Stimulated activated naive B cell treated with anti-CD40 and anti-IgM and Interleukin-4, amounts not matched to agents 10 μg/mL and 1 μg/mL and 100 μg/mL, for 72 hours (primary cell): ENCODE measurements at places on chromosomes 2 and 18.
A peak's percentile ranks its signal among the peaks of the same experiment; 100 is the strongest.

DNA sequence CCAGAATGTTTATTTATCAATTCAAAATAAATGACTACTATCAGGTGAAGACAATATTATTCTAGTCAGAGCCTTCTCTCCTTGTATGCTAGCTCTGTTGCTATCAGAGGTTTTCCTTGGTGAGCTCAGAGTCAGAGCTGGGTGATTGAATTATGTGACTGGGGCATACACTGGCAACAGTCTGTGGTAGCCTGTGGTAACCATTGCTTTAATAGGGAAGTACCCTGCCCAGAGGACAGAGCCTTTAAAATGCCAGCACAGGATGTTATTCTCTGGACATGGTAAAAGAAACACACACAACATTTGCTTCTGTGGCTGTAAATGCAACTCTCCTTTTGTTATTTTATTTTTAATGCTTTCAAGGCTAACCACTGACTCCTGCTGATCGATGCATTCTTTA is 124.7 kb downstream of the PPP1R1C start:
- H3K27ac ChIP-seq = no peak overlapping the region
- no peaks in the 10 kb centered on the region for H3K4me1 ChIP-seq
- no peak overlapping the region for H3K4me3 ChIP-seq
- H3K36me3 ChIP-seq = no peaks in the 10 kb centered on the region

DNA sequence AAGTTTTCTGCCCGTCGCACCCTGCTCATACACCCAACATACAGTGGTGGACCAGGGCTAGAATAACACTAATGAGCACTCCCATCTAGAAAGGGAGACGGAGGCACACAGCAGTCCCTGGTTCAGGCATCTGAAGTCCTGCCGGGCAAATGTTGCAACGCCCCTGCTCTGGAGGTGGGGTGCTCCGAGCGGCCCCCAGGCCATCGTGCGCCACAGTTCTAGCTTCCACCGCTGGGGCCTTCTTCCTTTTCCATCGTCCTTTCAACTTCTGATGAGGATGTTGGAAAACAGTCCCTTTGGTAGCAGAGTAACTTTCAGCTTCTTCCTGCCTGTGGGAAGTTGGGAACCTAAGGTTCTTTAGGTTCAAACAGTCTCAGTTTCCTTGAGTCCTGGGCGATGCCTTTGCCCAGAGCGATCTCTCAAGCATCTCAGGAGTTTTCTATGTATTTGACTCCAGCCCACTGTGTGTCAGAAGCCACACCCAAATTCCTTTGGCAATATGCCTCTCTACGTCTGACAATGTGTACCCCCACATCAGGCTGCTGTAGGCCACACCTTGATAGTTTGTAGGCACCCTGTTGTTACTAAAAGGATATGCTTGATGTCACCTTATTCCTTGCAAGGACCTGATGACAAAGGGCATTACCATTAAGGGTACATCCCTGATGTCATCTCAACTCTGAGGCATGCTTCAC is 258.8 kb downstream of the GLI2 start:
- no peaks in the 10 kb centered on the region for H3K27me3 ChIP-seq
- H3K4me3 ChIP-seq = no peak overlapping the region
- no peaks in the 10 kb centered on the region for H3K4me1 ChIP-seq
- DNase-seq = no peak
- no peak overlapping the region for H3K27ac ChIP-seq

- no peaks in the 10 kb centered on the region for H3K27me3 ChIP-seq
- no peak for DNase-seq
- H3K36me3 ChIP-seq = peaks cover 45% of the 10 kb centered on the region
- peak overlapping the region; percentile 88 for H3K4me3 ChIP-seq
- H3K27ac ChIP-seq = peak overlapping the region; percentile 99
Observed at GRCh38 chr18:49491534-49491856, 4.5 kb upstream of the C18orf32 start.

DNA sequence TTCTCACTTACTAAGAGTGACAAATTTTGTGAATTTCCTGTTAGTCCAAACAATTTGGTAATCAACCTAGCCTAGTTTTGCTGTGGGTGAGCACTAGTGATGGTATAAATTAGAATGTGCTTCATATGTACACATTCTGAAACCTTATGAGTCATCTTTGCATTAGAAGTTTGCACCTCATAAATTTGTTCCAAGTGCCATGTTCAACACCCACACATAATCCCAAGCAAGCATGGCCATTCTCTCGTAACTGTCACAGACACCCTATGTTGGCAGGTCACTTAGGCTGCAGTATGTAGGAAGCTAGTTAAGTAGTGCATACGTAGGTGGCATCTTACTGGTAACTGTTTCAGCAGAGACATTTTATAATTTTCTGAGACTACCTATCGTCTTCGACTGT is 46.9 kb downstream of the NAB1 start:
- H3K36me3 ChIP-seq = peaks cover 9% of the 10 kb centered on the region
- DNase-seq = no peak
- no peak overlapping the region for H3K27ac ChIP-seq
- no peaks in the 10 kb centered on the region for H3K4me1 ChIP-seq

GRCh38 chr18:76451396-76452331 is 43.4 kb downstream of the ZNF516 start:
- H3K4me3 ChIP-seq = peak overlapping the region; percentile 87
- H3K27ac ChIP-seq = peak overlapping the region; percentile 92
- DNase-seq = no peak

GRCh38 chr2:216830346-216830745 is 29.5 kb downstream of the TNP1 start:
- H3K4me1 ChIP-seq = no peaks in the 10 kb centered on the region
- peaks cover 18% of the 10 kb centered on the region for H3K27me3 ChIP-seq
- no peak for DNase-seq

DNA sequence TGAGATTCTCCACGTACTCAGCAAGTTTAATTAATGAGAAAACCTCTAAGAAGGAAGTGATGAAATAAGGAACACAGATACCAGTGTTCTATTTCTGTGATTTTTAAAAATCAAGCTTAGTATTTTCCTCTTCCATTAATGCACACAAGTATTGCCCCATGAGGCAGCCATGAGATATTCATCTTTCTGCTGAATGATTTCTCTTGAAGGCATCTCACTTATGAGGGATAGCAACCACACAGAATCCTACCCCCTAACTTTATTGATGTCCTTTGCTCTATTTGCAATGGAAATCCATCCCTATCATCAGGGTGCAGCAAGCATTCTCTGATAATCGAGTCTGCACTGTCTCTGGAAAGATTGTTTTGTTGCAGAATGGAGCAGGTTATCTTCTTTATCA is 244.1 kb upstream of the NRP2 start:
- no peak overlapping the region for H3K27ac ChIP-seq
- no peaks in the 10 kb centered on the region for H3K4me1 ChIP-seq
- H3K27me3 ChIP-seq = no peaks in the 10 kb centered on the region
- DNase-seq = no peak

DNA sequence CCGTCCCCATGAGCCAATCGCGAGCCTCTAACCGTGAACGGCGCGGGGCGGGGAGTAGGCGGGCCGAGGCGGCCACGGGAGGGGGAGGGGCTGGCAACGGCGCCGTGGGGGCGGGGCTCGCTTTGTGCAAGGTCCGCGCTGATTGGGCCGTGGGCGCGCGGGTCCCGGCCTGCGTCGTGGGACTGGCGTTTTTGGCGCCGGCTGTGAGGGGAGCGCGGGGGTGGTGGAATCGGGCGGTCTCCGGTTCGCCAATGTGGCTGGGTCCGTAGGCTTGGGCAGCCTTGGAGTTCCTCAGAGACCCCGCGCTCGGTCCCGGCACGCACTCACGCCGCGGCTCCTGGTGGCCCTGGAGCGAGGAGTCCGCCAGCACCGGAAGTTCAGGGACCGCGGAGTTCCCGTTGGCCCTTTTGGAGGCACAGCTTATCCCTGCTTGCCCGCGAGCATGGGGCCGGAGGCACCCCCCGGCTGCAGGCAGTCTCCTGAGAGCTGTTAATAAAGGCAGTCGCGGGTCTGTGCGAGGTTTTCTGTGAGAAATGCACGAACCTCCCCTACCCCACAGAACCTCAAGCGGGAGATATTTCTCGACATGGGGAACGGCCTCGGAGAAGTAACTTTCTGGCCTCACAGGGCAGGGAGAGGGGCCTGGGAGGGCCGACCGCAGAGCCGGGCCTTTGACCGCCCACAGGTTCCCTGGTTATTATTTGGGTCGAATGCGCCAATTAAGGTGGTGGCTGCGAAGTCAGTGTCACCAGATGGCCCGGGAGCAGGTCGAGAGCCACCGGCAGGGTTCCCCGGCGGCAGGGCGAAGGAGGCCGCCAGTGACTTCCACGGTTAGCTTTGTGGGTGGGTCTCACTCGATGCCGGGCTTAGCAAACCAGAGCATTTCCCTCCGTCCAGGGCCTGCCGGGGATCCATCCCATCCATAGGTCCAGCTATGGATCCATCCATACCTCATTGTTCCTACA is 574 bp upstream of the NCL start:
- peaks cover 31% of the 10 kb centered on the region for H3K4me1 ChIP-seq
- peak overlapping the region; percentile 99 for H3K4me3 ChIP-seq
- peak overlapping the region; percentile 99 for H3K27ac ChIP-seq
- DNase-seq = peak; percentile 39
- peaks cover 38% of the 10 kb centered on the region for H3K36me3 ChIP-seq

GRCh38 chr2:127626917-127627739 is 18.8 kb upstream of the GPR17 start:
- no peak for DNase-seq
- peak overlapping the region; percentile 65 for H3K27ac ChIP-seq
- H3K27me3 ChIP-seq = no peaks in the 10 kb centered on the region
- no peak overlapping the region for H3K4me3 ChIP-seq

GRCh38 chr2:55114082-55114481 is 63.8 kb upstream of the RTN4 start:
- peaks cover 32% of the 10 kb centered on the region for H3K4me1 ChIP-seq
- H3K27me3 ChIP-seq = peaks cover 8% of the 10 kb centered on the region
- H3K27ac ChIP-seq = no peak overlapping the region

GRCh38 chr2:120674246-120675170 is 61.2 kb upstream of the GLI2 start:
- no peak overlapping the region for H3K27ac ChIP-seq
- H3K36me3 ChIP-seq = no peaks in the 10 kb centered on the region
- H3K4me1 ChIP-seq = peaks cover 2% of the 10 kb centered on the region
- H3K27me3 ChIP-seq = peaks cover 67% of the 10 kb centered on the region
- DNase-seq = no peak

GRCh38 chr2:16140771-16141640 is 200.7 kb downstream of the MYCN start:
- H3K27ac ChIP-seq = no peak overlapping the region
- no peak overlapping the region for H3K4me3 ChIP-seq
- no peaks in the 10 kb centered on the region for H3K36me3 ChIP-seq
- no peaks in the 10 kb centered on the region for H3K27me3 ChIP-seq
- H3K4me1 ChIP-seq = no peaks in the 10 kb centered on the region

DNA sequence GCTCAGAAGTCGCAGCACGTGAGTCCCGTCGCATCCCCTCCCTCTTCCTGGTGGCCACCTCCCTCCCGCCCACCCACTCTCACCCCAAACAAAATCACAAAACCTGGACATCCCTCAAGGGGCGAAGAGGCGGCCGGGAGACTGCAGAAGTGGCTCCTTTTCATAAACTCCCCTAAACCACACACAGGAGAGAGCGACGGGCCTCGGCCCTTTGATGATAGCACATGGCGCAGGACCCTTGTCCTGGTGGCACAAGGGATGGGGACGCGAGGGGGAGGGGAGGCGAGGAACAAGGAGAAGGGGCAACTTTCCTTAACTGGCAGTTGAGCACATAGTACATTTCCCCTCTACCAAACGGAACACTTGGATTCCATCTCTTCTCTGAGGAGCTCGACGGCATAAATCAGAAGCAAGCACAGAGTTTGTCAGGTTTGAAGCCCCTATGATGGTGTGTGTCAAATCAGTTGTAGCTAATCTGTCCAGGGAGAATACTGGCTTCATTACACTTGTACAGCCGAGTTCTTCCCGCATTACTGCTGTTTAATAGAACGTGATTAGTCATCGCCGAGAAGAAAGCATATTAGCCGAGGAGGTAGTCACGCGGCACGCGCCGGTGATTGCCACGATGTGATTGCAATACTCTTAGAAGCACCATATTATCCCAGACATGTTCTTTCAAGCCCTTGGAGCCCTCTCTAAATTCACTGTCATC is 43.8 kb downstream of the GBX2 start:
- H3K36me3 ChIP-seq = no peaks in the 10 kb centered on the region
- peaks cover 11% of the 10 kb centered on the region for H3K27me3 ChIP-seq
- H3K4me3 ChIP-seq = no peak overlapping the region
- H3K4me1 ChIP-seq = no peaks in the 10 kb centered on the region
- no peak overlapping the region for H3K27ac ChIP-seq

GRCh38 chr2:170598067-170598395 is 117.1 kb upstream of the SP5 start:
- no peaks in the 10 kb centered on the region for H3K27me3 ChIP-seq
- no peak overlapping the region for H3K4me3 ChIP-seq
- no peaks in the 10 kb centered on the region for H3K36me3 ChIP-seq

DNA sequence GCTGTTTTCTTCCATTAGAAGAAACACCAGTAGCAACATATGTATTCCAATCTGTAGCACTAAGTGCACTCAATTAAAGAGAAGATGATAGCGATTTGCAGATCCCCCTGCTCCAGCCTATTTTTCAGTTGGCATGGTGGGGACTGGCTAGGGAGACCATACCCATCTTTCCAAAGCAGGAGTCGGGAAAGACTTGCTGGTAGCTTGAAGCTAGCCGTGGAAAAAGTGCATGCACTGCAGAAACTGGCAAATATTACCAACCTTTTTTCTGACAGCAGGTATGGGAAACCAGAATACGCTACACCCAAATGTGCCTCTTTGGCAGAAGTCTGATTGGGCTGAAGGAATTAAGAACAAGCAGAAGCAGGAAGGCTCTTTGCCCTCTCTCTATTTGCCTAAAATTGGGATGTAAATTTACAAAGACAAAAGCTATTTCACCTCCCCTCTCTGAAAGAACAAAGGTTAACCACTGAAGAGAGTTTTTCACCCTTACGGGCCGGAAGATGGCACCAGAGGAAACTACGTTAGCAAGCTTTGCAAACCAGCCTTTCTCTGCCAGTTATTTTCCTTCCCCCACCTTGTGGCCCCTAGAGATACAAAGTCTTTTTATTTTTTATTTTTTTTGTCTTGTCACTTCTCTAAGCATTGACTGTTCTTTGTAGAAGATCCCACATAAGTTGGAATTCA is 273.1 kb downstream of the DLGAP1 start:
- no peak for DNase-seq
- no peak overlapping the region for H3K27ac ChIP-seq
- H3K27me3 ChIP-seq = no peaks in the 10 kb centered on the region
- H3K4me1 ChIP-seq = no peaks in the 10 kb centered on the region

GRCh38 chr2:42879121-42879705 is 86.8 kb upstream of the HAAO start:
- DNase-seq = no peak
- no peak overlapping the region for H3K27ac ChIP-seq

GRCh38 chr18:55838841-55839240 is 250.8 kb upstream of the TCF4 start:
- H3K4me3 ChIP-seq = no peak overlapping the region
- H3K27ac ChIP-seq = no peak overlapping the region
- H3K4me1 ChIP-seq = peaks cover 19% of the 10 kb centered on the region
- H3K36me3 ChIP-seq = peaks cover 7% of the 10 kb centered on the region
- H3K27me3 ChIP-seq = peaks cover 4% of the 10 kb centered on the region
